ENCODE measurements at places on chromosomes 1 and 21.

- DNase-seq: no peak
Observed at GRCh38 chr1:233082778-233083550, 132.6 kb downstream of the NTPCR start.

DNA sequence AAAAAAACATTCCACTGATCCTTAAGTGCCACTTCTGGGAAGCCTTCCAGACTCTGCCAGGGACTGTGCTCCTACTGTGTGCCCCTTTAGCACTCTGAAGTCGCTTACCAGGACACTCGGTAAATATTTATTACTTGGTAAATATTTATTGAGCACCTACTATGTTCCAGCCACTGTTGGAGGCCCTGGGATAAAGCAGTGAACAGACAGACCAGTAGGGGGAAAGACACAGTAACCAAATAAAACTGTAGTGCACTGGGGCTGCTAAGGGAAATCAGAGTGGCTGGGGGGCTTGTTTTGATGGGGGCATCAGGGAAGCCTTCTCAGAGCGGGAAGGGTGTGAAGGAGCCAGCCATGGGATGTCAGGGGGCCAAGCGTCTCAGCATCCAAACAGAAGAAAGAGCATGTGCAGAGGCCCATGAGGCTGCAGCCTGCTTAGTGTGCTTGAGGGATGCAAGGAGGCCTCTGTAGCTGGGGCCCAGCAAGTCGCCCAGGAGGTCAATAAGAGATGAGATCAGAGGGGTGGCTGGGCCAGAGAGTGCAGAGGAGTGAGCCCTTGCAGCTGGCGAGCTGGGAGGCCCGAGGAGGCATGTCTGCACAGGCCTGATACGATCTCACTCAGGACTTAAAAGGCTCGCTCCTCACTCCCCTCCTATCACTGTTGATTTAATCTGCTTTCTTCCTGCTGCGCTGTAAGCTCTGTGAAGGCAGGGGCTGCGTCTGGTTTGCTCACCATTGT lies 28.6 kb downstream of the KAZN start:
- DNase-seq: no peak

GRCh38 chr1:57214951-57215575 lies 208.8 kb downstream of the DAB1 start:
- no peak for DNase-seq

GRCh38 chr1:10881046-10881445 lies 84.6 kb upstream of the CASZ1 start:
- no peak for DNase-seq

DNA sequence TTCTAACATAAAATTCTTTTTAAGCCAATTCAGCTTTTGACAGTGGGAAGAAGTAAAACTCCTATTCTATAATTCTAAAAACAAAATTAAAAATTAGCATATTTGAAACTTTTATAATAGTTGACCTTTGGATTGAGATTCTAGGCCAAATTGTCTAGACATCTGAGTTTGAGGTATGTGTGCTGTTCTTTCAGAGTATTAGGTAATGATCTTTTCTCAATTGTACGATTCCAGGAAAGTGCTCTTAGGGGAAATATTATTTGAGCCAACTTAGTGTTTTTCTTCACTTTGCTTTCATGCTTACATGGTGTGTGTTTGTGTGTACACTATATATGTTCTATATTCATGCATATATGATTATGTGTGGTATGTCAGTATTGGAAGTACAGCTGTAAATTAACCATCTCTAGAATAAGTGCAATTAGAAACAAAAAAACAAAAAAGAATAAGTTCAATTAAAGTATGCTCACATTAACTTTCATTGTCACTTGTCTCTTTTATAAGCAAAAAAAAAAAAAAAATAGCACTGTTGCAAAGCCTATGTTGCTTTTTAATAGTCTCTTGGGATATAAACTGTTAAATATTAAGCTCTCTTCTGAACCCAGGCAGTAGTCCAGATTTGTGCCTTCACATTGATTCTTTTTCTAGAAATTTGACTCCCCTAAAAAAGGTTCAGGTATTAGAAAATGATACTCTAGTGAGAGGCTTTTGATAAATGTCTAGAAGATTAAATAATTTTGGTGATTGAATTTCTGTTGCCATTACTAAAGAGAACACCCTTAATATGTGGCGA lies 132.2 kb downstream of the ATP5PO start:
- DNase-seq: no peak
